ENCODE measurements at places on chromosomes 16 and 17.

- no peak for DNase-seq
Observed at GRCh38 chr17:77502626-77503292, 362.0 kb downstream of the SEC14L1 start.

GRCh38 chr17:72837335-72837734, 255.2 kb downstream of the SLC39A11 start:
- DNase-seq = no peak

- no peak for DNase-seq
Observed at GRCh38 chr17:54814371-54814770, 86.3 kb upstream of the TOM1L1 start.

DNA sequence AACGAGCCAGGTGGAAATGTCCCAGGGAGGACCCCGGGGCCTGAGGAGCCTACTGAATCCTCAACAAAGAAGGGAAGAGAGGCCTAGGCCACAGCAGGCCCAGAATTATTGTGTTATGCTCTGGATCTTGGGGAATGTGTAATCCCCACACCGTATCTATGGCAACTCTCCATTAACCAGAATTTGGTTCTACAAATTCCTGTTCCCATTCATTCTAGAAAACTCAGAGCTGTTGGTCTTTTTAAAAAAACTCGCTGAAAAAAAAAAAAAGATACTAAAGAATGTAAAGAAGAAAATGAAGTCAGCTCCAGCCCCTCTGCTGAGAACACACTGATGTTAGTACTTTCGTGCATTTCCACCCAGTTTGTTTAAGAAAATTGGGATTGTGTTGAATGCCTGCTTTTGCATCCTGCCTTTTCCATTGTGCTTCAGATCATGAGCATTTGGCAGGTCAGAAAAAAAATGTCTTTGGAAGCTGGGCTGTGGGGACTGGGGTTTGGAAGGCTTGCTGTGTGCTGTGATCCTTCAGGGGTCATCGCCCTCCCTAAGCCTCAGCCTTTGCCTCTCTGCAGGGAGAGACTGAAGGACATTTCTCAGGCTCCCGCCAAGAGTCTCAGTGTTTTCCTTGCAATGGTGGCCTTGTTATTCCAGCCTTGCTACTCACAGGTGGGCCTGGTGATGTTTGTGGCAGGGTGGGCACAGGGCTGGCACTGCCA, 69.5 kb downstream of the SREBF1 start:
- DNase-seq = no peak

DNA sequence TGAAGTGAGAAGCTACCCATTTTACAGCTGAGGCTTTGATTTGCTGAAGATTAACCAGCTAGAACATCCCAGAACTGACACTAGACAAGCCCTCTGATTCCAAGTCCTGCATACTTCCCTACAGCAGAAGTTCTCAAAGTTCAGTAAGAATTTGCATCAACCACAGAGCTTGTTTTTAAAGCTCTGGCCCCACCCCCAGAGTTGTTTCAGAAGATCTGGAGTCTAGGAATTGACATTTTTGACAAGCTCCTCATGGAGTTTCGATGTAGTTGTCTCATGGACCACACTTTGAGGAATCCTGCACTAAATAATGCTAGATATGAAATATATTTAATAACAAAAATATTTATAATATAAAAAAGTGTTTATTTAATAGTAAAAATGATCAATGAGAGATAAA, 120.3 kb upstream of the ADAMTS18 start:
- DNase-seq = no peak

DNA sequence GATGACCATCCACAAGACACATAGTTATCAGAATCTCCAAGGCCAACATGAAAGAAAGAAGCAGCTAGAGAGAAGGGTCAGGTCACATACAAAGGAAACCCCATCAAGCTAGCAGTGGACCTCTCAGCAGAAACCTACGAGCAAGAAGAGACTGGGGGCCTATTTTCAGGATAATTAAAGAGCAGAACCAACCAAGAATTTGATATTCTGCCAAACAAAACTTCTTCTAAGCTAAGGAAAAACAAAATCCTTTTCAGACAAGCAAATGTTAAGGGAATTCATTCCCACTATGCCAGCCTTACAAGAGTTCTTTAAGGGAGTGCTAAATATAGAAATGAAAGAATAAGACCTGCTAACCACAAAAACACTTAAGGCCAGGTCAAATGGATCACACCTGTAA, 47.8 kb downstream of the ITFG1 start:
- no peak for DNase-seq

DNA sequence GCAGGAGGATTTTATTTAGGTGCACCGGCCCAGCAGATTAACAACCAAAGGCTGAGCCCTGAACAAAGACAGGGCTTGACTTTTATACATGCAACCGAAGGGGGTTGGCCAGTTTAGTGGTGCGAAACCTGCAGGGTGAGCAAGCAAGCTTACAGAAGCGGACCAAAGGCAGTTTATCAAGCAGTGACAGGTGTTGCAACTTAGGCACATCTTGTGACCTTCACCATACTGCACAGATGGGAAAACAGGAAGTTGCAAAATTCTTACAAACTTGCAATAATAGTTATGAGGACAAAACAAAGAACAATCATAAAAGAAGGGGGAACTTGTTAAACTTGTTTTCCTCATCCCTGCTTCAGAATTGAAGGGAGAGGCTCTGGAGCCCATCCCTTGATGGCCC, 1265.1 kb downstream of the CDH8 start:
- no peak for DNase-seq

- DNase-seq = no peak
Observed at GRCh38 chr17:70804161-70804560, 634.8 kb downstream of the KCNJ2 start.

GRCh38 chr17:45240905-45241327, 19.2 kb downstream of the FMNL1 start:
- DNase-seq = no peak

GRCh38 chr17:66200685-66201092, 8.8 kb upstream of the CEP112 start:
- no peak for DNase-seq

DNA sequence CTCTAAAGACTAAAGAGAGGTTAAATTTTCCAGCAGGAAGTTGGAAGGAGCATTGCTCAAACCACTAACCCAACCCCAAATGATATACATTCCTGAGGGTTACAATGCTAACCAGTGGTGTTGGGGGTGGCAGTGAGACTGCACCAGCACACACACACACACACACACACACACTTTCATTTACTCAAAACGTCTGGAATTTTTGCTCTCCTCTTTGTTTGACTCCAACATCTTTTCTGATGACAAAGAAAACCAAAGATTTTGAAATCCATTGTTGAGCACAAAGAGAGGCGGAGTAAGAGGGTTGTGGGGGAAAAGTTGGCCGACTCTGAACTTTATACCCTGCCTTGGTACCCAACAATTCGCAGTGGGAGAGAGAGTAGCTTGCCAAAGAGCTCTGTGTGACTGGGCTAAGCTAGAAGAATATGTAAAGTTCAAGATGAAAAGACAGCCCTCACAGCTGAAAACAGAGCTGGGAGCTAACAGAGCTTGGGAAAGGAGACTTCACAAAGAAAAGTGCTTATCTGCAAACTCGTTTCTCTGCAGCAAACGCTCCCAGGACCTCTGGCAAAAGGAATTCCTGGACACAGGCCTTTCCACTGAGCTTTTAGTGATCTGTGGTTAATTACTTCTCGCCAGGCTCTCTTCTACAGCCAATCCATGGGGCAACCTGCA, 426.0 kb upstream of the CDH11 start:
- DNase-seq = no peak

GRCh38 chr17:43846963-43847371, at the start of gene CD300LG:
CD300LG (plus strand) TSS chr17:43847176; CDS start chr17:43847217, 41 bp downstream.
- no peak for DNase-seq

DNA sequence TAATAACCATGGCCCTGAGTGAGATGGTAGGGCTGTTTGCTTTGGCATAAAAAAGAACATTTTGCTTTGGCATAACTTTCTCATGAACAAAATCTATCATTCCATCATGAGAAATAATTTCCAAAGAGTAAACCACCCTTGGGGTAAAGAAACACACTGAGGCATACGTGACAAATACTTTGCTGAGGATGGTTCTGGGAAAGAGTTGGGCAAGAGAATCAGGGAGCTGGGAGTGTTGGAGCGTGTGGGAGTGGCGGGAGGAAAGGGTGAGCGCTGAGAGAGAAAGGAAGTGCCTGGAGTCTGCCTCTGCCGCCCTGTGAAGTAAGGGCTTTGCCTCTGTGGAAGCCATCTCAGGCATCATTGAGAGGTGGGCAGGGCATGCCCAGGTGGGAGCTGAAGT, 60.2 kb upstream of the ARHGAP44 start:
- DNase-seq = no peak

DNA sequence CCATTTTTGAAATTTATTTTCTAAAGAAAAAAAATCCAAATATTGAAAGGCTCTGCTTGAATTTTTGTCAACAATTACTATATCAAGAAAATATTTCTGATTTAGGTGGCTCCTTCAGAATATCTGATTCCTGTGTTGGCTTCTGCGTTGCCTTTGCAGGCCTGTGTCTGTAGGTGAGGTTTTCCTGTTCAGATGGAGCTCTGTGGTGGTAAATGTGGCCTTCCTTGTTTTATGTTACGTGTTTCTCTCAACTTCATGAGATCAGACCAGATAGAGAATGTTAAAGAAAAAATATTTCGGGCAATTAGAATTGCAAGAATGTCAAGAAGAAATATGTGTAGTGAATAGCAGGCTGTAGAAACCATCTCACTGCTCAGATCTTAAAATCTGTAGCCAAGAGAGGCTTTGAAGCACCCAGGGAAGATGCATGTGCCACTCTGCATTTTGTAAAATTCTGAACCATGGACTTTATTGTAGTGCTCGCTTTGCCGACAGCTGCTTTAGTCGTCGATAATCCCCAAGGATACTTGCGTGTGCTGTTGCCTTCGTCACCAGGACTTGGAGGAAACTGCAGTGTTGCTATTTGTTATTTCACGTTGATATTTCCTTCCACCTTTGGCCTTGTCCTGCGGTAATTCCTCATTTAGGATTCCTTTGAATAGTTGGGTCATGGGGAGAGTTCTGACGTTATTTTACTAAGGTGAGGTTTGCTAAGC, 69.9 kb downstream of the RPTOR start:
- DNase-seq = no peak

GRCh38 chr16:85426806-85427205, 186.3 kb upstream of the GSE1 start:
- DNase-seq = no peak

DNA sequence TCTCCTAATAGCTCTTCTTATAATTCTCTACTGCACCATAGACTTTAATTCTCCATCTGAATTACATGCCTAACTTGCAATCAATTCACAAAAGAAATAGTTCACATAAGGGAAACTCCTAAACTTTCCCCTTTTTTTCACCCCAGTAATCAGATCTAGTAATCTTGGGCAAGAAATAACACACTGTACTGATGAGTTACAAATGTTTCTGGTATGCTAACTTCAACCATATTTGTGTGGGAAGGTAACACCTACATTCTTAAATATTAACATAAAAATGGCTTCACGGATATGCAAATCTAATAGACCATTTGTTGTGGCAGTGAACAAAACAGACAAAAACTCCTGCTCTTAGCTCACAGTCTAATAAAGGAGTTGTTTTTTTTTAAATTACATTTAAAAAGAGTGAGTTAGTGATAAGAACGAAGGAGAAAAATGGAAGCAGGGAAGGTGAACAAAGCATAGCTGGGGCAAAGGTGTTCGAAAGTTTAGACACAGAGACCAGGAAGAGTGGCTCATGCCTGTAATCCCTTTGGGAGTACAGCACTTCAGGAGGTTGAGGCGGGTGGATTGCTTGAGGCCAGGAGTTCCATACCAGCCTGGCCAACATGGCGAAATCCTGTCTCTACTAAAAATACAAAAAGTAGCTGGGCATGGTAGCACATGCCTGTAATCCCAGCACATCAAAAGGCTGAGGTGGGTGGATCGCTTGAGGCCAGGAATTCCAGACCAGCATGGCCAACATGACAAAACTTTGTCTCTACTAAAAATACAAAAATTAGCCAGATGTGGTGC, 34.8 kb downstream of the CMTM3 start:
- DNase-seq = no peak

DNA sequence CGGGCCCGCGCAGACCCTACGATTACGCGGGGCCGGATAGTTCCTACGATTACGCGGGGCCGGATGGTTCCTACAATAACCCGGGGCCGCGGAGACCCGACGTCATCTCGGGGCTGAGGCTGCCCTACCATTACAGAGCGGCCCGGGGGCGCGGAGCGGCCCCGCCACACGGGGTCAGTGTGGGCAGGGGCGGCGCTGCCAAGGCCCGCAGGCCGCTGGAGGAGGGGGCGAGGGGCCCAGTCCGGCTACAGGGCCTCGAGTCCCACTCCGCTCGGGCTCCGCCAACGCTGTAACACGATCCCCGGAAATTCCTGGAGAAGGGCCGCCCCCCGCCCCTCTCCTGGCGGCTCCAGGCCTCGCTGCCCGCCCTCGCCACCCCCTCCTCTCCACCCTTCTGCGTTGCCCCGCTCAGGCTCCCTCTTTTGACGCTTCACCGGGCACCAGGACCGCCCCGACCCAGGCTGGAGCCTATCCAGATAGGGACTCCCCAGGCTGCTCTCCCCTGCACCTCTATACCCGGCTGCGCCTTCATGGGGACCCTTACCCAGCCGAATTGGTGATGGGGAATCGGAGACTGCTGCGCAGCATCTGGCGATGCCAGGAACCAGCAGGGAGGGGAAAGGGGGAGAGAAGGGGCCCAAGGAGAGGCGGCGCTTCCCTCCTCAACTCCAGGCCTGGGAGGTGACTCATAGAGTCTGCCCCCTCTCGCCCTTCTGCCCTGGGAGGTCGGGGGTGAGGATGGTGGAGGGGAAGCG, at the start of gene RAB34:
RAB34 (minus strand) TSS at position 291 of the 755 bp plus-strand sequence. CDS start 602 bp downstream, outside the sequence.
- no peak for DNase-seq

DNA sequence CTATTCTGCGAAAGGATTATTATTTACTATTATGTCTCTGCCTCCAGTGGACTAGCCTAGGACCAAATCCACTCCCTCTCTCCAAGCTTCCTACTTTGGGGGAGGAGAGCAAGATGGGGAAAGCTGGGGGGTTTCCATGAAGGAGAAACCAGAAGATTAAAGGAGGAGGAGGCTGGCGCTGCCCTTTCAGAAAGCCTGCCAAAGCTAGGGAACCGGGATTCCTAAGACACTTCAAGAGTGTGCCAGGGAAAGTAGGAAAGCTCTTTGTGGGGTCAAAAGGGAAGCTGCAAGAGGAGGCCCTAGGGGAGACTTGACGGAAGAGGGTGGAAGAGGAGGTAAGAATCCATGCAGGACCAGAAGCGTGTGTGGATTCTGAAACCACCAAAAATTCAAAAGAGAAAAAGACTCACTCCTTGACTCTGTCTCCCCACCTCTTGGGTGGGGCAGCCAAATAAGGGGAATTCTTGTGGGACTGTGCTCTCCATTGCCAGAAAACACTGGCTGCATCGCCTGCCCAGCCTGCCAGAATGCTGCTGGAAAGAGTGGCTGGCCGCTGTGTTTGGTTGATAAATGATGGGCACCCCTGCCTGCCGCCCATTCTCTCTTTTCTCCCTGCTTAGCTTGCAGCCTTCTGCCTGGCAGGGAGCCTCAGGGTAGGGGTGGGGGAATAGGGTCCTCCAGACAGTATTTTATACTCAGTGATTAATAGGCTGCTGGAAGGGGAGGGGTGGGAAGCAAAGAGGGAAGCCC, 11.8 kb upstream of the KAT7 start:
- DNase-seq = no peak

Data from globus pallidus (tissue), 1 donor.